ENCODE measurements at places on chromosomes 12 and 14.

DNA sequence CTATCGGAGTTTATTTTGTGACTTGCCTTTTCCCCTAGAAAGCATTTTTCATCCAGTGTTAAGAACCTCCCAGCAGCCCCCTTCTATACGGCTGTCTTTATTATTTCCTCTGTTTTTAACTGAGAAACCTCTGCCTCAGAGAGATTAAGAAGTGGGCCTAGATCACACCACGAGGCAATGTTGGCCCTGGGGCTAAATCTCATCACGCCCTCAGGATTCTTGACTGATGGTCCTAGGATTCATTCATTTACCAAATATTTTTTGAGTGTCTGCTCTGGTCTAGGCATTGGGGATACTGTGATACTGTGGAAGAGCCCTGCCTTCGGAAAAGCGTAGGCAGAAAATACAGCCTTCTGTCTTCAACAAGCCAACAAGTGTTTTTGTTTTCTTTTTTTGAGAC is 42.1 kb downstream of the C14orf132 start:
- DNase-seq: no peak

DNA sequence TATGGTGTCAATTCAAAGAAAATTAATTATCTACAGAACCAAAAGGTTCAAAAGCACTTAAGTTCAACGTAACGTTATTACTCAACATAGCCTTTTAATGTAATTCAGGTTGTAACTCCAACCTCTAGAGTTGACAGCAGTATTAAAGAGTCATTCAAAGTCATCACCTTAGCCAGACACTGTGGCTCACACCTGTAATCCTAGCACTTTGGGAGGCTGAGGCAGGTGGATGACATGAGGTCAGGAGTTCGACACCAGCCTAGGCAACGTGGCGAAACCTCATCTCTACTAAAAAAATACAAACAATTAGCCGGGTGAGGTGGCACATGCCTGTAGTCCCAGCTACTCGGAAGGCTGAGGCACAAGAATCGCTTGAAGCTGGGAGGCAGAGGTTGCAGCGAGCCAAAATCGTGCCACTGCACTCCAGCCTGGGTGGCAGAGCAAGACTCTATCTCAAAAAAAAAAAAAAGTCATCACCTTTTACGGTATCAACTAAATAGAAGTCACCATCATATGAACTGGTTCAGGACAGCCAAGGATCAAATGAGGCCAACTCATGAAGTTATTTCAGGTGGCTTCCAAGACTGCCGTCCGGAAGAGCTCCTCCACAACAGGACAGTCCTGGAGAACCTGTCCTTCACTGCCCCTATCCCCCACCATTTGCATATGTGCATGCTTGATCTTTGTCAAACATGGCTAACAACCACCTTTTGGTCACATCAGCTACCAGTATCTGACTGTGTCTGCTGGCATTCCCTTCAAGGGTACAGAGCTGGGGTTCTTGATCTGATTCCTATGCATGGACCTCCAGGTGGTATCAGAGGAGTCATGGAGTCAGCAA is 4.2 kb downstream of the PPTC7 start:
- DNase-seq: peak; percentile 28

- DNase-seq: no peak
These were observed 40.7 kb upstream of the TMEM263 start for GRCh38 chr12:106914796-106915634.

GRCh38 chr12:63909746-63910145 is 65.2 kb downstream of the SRGAP1 start:
- no peak for DNase-seq

DNA sequence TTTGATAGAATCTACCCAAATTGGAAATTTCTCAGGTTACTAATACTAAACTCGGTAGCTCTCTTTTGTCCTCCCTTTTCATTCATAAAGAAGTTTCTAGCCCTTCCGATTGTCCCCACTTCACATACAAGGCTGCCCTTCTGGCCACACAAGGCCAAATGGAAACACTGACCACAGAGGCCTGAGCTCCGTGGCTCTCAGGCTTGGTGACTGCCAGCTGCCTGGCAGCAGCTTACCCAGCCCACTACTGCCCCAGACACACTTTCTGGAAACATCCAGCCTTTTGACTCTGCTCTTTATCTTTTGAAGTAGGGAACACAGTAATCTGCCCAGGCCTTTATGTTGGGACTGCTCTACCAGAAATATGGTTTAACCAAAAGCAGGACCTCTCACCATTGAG is 167.2 kb downstream of the GCH1 start:
- DNase-seq: no peak

DNA sequence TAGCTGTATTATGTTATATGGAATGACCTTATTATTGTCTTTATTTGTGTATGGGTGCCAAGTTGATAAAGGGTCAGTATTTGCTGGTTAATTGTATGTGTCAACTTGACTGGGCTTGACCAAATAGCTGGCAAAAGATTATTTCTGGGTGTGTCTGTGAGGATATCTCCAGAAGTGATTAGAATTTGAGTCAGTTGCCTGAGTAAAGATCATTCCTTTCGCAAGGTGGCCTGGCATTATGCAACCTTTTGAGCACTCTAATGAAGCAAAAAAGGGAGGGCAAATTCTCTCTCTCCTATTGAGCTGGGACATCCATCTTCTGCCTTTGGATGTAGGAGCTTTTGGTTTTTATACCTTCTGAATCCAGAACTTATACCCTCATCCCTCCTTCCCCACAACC is 82.2 kb downstream of the ATXN7L3B start:
- no peak for DNase-seq

DNA sequence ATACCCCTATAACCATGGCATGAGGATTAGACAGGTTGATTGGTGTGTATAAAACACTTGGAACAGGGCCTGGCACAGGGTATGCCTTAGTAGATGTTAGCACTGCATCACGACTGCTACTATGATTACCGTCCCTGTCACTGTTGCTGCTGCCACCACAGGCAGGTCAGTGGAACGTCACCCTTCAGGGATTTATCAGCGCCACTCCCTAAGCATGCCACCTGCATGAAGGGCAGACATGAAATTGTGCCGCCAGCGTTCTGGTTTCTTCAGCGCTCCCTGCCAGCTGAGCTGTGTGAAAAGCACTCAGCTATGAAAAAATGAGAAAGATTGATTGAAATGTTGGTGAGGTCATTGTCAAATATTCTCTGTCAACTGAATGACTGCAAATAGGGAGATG is 477.0 kb downstream of the DPF3 start:
- no peak for DNase-seq

DNA sequence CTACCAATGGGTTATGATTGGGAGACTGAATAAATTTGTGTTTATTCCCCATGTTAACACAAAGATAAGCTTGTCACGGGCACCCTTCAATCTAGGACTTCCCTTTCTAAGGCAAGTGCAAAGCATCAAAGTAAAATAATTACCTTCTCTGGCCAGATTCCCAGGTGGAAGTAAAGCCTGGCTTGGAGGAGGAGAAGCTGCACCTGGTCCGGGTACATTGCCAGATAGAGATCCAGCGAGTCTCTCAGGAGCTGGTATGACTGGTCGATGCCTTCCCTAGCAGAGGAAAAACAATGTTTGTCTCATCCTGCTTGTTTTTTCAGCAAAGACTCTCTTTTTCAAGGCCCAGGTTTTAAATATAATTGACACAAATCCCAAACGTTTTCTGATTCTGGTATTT is 24.9 kb downstream of the FBXO21 start:
- DNase-seq: no peak
